RKO (cell line): ENCODE measurements at places on chromosomes 3 and 15.
A peak's percentile ranks its signal among the peaks of the same experiment; 100 is the strongest.

DNA sequence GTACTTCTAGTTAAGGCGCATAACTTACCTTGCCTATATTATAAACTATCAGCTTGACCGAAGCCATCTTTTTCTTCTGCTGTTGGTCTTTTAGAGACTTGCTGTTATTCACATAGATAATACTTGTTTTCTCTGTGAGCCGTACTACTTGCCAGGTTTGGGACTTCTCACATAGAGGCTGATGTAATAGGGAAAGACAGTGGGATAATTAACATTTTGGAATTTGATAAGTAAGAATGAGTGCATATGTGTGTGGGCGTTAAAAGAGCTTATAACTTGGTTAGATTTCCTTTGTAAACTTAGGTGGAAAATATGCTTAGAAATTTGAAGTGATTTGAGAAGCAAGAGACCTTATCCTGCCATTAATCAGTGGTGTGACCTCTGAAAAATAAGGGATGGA, 47.8 kb downstream of the FNDC3B start:
- no peak for DNase-seq

DNA sequence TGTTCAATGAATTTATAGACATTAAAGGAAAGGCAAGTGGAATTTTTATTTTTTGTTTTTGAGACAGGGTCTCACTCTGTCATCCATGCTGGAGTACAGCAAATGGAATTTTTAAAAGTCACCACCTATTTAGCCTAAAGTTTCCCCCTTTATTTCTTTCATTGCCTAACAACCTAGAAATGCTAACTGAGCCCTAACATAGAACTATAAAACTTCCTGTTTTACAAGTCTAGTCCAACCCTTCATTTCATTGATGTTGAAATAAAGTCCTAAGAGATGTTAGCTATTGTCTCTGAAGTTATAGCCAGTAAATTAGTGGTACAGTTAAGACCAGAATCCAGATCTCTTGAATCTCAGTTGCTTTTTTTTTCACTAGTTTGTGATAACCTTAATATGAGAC, 39.0 kb downstream of the MAPK6 start:
- DNase-seq: no peak

DNA sequence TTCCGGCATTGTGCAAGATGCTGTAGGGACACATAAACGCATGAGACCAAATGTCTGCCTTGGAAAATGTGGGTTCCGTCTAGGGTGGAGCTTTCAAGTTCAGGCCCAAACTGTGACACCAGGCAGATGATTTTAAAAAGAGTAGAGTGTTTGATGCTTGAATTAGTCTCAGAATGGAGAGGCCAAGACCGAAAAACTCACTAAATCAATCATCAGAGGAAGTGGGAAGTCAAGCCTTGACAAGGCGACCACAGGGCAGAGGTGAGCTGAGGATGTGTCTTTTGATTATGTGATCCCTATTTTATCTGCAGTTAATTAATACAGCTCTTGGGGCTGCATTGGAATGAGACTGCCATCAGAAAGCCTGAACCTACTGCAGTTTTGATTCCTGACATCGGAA, 275.4 kb downstream of the ABHD5 start:
- DNase-seq: no peak

- DNase-seq: no peak
Measured at GRCh38 chr3:112643621-112644240, 2.8 kb upstream of the CCDC80 start.

GRCh38 chr3:33865133-33865532, 66.7 kb downstream of the PDCD6IP start:
- DNase-seq: no peak

DNA sequence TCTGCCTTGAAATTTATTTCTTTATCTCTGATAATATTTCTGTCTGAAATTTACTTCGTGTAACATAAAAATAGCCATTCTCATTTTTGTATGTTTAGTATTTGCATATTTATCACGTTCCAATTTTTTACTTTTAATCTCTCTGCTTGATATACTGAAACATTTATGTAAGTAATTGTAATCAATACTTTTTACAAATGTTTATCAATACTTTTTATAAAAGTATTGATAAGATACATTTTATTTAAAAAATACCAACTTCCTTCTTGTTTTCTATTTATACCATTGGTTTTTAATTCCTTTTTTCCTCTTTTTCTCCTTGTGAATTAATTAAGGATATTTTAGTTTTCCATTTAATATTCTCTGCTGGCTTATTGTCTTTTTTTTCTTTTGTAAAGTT, 60.3 kb upstream of the TBL1XR1 start:
- no peak for DNase-seq

- peak; percentile 32 for DNase-seq
Measured at GRCh38 chr3:197417441-197417840, 119.0 kb upstream of the DLG1 start.

- no peak for DNase-seq
Measured at GRCh38 chr3:109140318-109140717, 3.8 kb downstream of the C3orf85 start.

DNA sequence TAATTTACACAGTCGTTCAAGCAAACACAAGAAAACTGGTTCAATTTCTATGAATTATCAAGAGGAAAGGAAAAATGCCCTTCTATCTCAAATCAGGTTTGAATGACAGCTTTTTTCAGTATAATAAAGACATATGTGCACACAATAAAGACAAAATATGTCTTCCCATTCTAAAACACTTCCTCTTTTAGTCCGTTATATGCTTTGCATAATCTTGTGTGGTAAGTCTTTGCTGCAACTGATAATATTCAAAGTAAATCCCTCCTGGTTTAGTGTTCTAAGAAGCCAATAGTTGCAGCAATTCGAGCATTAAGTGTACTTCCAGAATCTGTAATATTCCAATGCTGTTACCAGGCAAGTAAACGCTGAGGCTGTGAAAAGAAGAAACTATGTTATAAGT, 43.7 kb upstream of the MAPKBP1 start:
- no peak for DNase-seq

- no peak for DNase-seq
Measured at GRCh38 chr3:188868803-188869202, 303.0 kb upstream of the TPRG1 start.

DNA sequence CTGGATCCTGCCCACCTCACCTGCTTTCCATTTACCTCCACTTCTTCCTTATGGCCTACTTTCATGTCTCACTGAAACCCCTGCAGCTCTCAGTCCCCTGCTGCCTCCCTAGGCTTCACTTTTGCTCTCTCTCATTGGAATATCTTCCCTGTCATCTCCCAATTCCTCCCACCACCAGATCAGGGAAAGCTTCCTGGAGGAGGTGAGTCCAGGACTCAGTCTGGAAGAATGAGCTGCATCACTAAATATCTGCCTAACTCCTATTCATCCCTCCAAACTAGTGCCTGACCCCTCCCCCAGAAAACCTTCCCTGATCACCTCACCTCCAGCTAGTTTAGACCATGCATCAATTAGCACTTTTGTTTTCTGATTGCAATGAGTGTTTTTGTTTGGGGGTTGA, 37.1 kb downstream of the MRPL46 start:
- DNase-seq: no peak

- DNase-seq: no peak
Measured at GRCh38 chr15:93587059-93587521, 498.1 kb upstream of the RGMA start.

GRCh38 chr15:73368301-73369136, at the start of gene HCN4:
HCN4 (minus strand) TSS chr15:73368958; CDS start chr15:73368270, 688 bp downstream.
- no peak for DNase-seq
